ENCODE measurements at places on chromosomes 2 and 18.

GRCh38 chr2:25119263-25119662 is 49.1 kb downstream of the POMC start:
- DNase-seq = no peak

- DNase-seq = no peak
Observed at GRCh38 chr2:191968120-191968519, 121.2 kb upstream of the CAVIN2 start.

- no peak for DNase-seq
Observed at GRCh38 chr2:147100406-147101035, 744.3 kb upstream of the ACVR2A start.

DNA sequence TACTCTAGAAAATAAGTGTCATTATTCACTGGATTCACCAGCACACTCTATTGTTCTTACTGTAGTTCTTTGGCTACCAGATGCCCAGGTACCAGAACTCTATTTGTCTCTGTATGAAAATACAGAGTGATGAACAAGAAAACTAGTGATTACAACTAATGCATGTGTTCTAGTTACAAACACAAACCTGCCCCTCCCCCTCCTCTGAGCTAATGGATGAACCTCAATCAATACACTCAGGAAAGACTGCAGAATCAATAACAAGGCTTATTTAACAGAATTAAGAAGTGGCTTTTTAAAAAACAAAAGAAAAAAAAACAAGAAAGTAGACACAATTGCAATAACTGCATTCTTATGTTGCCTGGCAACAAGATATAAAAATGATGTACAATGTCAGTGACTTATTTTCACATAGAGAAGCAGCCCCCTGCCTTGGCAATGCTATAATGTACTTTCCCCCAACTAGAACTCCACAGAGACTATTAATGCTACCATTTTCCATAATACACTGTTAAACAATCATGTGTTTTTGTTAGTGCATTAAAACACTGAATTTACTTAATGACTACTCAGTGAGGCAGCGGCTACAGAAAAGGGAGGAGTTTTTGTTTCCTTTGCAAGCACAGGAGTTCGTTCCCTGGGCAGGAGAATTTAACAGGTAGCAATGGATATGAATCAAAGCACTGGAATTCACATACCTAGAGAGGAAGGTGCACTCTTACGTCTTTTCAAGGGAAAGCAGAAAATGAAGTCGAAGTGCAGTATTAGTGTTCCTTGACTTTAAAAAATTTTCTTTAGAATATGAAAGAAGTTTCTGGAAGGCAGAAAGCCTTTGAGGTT is 318.8 kb upstream of the REV1 start:
- no peak for DNase-seq

GRCh38 chr2:157785866-157786662 is 90.1 kb downstream of the ACVR1 start:
- DNase-seq = no peak

DNA sequence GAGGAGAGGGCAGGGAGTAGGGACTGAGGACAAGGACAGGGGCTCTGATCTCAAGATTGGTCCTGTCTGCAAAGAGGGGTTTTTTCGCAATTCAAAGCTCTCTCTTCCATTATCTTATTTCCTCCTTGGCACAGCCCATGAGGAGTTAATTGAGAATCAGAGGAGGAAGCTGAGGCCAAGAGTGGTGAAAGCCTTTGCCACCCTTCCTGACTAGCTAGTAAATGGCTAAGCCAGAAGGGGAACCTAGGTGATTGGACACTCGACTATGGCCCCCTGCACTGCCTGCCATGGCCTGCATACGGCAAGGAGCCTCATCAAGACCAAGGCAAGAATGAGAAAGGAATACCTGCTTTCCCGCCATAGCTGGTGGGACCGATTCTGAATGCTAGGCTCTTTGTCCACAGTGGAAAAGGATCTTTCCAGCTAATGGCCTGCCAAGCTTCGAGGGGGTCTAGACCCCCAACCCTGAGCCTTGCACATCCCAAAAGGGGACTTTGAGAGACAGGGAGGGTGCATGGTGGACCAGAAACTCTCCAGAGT is 237.9 kb downstream of the HAUS1 start:
- DNase-seq = no peak

GRCh38 chr2:151891566-151892194 is 63.5 kb upstream of the ARL5A start:
- no peak for DNase-seq

GRCh38 chr2:226187616-226188015 is 612.0 kb downstream of the IRS1 start:
- DNase-seq = peak; percentile 31

GRCh38 chr2:58796239-58796910 is 555.2 kb upstream of the FANCL start:
- DNase-seq = peak; percentile 17

GRCh38 chr18:10045296-10045891 is 131.6 kb downstream of the VAPA start:
- DNase-seq = no peak

GRCh38 chr2:54194761-54195750 is 61.0 kb downstream of the TSPYL6 start:
- no peak for DNase-seq

- DNase-seq = no peak
Observed at GRCh38 chr2:142291969-142292368, 161.2 kb upstream of the LRP1B start.

GRCh38 chr2:29260142-29260772 is 145.0 kb downstream of the CLIP4 start:
- DNase-seq = no peak

DNA sequence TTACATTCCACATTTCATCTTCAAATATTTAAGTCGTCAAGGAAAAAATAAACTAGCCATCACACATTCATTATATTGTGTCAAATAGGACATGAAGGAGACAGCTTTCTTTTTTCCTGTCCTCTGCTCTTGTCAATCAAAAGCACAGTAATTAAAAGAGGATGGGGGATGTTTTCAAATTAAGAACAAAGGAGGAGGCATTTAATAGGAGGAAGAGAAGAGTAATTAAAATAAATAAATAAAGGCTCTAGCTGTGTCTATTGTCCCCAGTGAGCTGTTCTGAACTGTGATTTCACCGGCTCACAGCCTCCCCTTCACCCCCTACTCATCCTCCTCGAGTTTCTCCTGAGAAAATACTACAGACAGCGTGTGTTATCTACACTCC is 1377.1 kb upstream of the PIK3C3 start:
- no peak for DNase-seq

- no peak for DNase-seq
Observed at GRCh38 chr18:36829362-36830157, 633 bp downstream of the KIAA1328 start.

DNA sequence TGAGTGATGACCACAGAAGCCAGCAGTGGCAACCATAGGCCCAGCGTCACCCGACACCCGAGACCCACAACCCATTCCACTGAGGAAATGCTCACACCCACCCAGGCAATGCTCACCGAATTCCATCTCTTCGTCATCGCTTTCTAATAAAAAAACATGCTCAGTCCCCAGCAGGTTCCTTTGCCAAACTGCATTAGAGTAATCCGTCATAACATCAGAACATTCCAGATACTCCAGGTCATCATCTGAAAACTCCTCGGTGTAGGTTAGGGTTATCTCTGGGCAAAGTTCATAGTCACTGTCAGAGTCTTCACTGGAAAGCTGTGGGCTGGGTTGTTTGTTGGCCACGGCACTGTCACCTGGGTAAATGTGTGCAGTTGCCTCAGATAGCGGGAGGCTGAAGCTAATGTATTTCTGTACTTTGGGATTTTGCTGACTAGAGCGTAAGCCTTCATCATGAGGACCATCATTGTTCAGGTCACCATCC is 49.3 kb downstream of the ALPK2 start:
- no peak for DNase-seq

DNA sequence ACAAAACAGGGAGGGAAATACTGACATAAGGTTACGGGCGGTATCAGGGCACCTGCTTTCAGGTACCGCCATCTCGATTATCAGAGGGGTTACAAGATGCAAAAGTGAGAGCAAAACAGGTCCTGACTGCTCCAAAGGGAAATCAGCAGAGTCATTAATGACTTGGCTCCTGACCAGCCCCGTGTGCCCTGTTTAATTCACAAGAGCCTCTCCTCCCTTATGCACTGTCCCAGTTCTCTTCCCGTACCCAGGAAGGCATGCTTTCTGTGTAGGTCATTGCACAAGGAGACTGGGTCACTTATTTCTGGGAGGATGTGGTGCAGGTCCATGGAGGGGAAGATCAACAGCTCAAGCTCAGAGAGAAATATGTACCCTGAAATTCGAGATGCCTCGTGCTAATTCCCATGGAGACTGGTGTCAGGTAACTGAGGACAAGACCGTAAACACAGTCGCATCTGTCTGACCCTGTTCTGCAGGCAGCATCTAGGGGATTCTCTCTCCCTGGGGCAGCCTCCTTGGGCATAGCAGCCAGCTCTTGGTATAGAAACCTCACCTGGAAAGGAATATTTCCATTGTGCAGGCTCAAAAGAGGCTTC is 79.9 kb downstream of the HNRNPLL start:
- DNase-seq = no peak

DNA sequence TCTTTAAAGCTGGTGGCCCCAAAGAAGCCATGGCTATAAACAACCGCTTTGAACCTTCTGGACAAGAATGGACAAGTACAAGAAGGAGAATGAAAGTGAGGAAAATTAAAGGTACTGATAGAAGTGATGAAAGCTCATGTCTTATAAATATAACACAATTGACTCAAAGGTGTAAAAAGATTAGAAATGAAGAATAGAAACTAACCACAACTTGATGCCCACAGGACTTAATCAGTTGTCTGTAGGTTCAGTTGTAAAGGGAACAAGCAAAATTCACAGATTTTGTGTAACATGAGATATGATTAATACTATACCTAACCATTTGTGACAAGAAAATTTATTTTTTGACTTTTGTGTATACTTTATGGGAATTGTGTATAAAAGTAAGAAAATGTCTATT is 135.7 kb downstream of the NUP35 start:
- DNase-seq = no peak

- no peak for DNase-seq
Observed at GRCh38 chr2:222943820-222944219, 83.0 kb downstream of the ACSL3 start.

DNA sequence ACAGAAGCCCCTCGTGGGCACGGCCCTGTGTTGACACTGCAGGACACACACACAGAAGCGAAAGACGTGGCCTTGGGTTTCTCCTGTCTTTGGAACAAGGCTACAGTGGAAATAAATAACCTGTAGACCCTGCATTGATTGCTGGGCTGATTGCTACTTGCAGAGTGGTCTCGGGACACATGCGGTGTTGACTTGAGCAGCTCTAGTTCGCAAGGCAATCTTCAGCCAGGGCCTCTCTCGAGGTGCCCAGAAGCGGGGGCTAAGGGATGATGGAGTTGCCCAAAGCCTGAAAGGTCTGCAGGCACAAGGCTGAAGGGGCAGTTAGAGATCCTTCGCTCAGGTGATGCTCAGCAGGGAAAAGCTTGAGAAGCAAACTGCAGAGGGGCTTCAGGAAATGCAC is 180.3 kb downstream of the SEPTIN10 start:
- no peak for DNase-seq

DNA sequence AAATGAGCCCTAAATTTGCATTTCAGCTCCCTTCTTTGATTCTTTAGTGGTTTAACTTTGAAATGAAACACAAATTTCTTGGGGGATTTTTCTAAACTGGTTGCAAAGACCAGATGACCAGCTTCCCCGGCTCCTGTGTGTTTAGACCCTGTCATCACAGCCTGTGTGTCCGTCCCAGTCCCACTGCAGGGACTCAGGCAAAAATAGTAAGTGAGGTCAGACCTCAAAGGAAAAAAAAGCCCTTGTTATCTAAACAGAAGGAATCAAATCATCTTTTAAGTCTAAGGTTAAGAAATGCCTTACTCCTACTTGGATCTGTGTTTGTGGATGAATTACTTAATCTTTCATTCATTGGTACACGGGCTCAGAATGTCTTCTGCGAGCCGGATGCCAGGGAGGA is 423.7 kb downstream of the LPIN1 start:
- no peak for DNase-seq

DNA sequence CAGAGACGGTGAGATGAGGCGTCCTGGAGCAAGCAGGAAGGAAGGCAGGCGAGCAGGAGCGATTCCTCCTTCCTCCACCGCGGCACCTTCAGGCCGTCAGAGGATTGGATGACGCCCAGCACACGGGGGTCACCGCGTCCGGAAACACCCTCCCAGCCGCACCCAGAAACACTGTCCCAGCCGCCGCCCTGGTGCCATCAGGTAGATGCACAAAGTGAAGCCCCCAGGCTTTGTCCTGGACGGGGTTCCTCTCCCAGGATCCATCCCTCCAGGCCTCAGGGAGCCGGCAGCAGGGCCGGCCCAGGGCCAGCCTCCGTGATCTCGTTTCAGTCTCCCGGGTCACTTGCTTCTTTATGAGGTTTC is 31.5 kb downstream of the RTP5 start:
- no peak for DNase-seq

DNA sequence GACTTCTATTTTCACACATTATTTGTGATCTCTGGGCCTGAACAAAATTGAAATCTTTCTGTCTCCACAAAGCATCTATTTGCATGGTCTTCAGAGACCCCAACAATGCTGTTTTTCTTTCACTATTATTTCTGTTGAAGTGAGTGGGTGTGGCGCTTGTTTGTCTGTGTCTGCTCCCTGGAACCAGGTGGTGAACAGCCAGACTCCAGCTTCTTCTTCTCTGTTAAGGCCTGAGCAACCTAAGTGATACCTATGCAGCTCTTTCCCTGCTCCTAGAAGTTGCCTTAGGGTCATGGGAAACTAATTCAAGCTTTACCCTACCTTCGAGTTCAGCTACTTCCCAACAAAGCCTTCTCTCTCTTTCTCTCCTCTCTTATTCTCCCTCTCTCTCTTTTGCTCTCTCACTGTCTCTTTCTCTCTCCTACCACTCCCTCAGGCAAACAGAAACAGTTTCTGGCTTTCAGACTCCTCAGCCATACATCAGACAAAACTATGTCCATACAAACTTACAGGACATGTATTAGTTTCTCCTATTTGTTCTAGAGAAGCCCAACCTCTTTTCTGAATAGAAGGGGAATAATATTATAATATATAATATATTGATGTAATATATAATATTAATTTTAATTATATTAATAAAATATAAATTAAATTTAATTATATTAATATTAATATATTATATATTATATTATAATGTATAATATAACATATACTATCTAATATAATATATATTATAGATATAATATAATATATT is 552.5 kb downstream of the DSC3 start:
- DNase-seq = no peak

DNA sequence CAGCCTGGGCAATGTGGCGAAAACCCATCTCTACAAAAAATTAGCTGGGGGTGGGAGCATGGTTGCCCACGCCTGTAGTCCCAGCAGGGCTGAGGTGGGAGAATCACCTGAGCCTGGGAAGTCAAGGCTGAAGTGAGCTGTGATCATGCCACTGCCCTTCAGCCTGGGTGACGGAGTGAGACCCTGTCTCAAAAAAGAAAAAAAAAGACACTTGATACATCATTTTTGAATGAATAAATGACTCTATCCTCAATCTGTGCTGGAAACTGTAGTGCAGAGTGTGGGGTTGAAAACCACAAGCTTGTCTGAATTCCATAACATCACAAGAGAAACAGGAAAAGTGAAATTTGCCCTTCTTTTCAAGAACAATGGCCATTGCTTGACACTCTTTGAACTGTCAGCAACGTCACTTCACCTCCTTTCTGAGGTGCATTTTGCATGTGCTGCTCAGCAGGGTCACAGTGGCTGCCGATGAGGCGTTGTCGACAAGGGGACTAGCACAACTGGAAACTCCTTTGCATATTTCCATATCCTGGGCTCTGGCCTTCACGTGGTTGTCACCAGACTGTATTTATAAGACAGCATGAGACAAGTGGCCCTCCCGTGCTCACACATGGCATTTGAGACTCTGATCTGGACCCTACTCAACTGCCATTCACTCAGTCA is 54.2 kb downstream of the DDX1 start:
- DNase-seq = no peak

GRCh38 chr18:79927607-79928562 is 23.6 kb downstream of the SLC66A2 start:
- DNase-seq = no peak

- no peak for DNase-seq
Observed at GRCh38 chr2:105118960-105119359, 81.1 kb downstream of the MRPS9 start.

Data from NCI-H446 treated with DMSO at 0.1 percent for 48 hours (cell line).